ENCODE measurements at places on chromosomes 3 and 15.

GRCh38 chr3:64242435-64242834 lies 17.2 kb upstream of the PRICKLE2 start:
- no peak for DNase-seq

DNA sequence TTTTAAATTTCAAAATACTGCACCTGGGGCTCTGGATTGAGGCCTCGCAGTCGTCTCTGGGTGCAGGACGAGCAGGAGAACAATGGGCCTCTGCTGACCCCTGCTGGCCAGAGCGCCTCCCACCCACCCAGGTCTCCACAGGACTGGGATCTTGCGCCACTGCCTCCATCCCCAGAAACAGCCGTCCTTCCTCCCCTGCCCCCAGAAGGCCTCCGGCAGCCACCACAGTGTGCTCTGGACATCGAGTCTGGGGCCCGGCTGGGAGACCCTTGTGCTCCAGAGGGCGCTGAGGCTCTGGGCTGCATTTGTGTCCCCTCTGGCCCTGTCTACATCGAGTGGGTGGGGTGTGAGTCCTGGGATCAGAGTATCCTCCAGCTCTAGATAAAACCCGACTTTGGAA lies 6.7 kb upstream of the ACSBG1 start:
- peak; percentile 84 for DNase-seq

GRCh38 chr3:55774856-55775255 lies 287.8 kb upstream of the WNT5A start:
- DNase-seq = no peak

DNA sequence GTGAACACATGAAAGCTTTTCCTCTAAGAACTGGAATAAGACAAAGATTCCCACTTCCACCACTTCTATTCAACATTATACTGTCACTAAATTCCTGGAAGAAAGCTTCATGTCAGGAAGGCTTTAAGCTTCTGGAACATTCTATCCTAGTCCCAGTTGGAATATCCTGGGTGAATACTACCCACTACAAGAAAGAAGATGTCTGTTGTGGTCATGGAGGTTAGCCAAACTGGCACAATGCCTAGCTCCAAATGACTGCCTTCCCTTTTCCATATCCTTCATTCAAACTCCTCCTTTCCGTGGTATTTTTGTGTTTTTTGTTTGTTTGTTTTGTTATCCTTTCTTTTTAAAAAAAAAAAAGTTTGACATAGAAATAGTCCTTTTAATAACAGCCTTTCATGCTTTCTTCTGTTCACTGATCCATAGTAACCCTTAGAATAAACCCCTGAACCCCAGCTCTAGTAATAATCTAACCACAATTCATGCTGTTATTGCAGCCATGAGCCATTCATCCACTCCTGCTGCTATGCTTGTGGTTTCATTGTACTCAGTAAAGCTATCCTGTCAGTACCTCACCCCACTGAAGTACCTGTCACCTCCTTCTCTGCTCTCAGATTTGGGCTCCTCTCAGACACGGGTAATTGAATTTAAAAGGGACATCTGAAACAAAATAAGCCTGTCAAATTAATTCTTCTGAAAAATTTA lies 447.5 kb downstream of the IGSF11 start:
- no peak for DNase-seq

DNA sequence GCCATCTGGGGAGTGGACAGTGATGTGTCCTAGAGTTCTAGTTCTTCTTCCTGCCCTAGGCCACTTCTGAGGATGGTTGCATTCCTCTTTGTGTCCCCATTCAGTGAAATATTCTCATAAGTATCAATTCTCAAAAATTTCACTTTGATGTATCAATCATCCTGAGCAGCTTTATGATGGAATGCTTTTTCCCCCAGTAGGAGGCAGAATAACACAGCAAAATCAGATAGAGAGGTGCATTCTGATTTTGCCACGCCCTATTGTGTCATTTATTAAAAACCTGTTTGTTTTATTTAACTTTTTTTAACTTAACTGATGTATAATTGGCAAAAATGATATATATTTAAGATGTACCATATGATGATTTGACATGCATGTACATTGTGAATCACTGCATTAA lies 656.0 kb upstream of the GRM7 start:
- no peak for DNase-seq

DNA sequence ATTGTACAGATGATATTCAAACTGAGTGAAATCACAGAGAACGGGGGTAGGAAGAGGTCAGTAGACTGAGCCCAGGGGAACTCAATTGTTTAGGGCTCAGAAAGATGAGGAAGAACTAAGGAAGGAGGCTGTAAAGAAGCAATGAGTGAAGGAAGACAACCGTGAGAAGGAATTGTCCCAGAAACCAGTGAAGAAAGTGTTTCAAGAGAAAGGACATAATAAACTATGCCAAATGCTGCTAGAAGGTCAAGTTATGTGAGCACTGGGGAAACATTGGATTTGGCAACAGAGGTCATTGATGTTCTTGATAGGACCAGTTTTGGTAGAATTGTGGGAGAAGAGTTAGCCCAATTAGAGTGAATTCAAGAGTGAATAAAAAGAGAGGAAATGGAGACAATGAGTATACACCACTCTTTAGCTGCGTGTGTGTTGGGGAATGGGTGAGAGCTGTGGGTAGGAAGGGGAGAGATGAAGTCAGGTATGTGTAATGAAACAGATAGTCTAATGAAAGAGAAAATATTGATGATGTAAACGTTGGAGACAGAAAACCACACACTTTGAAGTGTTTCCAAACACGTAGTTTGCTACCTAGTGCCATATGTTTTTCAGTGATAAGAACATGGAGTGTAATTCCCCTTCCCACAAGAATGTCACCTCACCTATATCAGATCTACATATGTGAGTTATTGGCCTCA lies 42.5 kb upstream of the MME start:
- no peak for DNase-seq

DNA sequence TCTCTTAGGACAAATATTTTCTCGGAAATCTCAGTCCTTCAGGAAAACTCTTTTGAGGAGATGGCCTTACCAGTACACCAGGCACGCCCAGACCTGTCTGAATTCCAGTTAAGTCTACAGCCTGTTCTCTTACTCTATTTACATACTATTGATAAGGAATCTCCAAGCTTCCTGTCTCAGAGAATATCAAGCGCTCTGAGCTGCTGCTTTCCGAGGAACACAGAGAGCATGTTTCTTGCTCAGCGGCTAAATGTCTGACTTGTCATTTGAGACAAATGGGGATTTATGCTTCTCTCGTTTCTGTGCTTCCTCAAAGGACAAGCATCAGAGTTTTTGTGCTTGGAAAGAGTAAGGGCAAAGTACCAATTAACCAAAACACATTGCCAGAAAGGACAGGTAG lies 112.4 kb upstream of the CCDC54 start:
- no peak for DNase-seq

- DNase-seq = no peak
These were observed 29.7 kb downstream of the ZBBX start for GRCh38 chr3:167350245-167350862.

- DNase-seq = no peak
These were observed 28.9 kb downstream of the EAF1 start for GRCh38 chr3:15456321-15456720.

DNA sequence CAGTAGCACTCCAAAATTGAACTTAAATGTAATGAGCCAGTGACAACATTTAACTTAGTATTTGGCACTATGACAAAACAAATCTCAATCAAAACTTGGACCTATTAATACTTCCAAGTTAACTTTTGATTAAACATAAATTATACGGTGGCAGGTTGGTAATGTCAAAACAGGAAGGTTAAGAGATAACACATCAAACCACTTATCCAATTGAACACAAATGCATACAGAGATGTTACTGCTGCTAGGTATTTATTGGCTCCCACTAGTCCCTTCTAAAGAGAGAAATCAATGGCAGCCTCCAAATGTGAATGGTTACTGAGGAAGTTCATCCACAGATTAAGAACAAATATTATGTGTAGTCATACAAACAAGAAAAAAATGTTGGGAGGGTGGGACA lies 1.8 kb downstream of the GSK3B start:
- DNase-seq = no peak

DNA sequence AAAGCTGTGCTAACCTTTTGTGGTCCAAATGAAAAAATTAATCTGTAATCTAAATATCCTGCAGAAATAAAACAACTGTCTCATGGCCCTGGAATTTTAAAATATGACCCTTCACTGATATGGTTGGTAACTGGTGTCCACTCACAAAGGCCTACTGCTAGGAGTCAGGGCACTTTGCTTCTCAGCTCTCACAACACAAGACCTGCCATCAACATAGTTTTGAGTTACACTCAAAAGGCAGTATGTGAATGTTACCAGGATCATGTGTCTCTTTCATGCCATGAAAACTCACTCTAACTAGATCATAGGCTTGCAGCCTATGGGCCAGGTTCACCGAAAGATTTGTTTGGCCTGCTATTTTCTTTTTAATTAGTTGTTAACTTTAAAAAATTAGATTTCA lies 10.0 kb upstream of the MLF1 start:
- DNase-seq = no peak

DNA sequence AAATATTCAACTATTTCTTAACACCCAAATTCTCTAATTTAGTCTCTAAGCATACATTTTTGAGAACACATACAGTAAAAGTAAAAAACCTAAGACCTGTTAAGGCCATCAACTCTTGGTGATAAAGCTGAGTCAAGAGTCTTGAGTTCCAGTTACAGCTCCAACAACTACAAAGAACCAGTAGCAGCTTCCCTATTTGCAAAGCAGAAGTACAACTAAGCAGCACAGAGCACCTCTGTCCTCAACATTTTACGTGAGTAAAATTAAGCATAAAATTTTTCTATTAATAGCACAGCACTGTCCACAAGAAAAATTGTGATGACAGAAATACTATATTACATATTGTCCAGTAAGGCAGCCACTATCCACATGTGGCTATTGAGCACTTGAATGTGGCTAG lies 4.4 kb downstream of the PCOLCE2 start:
- no peak for DNase-seq

GRCh38 chr3:160649596-160649995 lies 27.4 kb upstream of the ARL14 start:
- DNase-seq = no peak

DNA sequence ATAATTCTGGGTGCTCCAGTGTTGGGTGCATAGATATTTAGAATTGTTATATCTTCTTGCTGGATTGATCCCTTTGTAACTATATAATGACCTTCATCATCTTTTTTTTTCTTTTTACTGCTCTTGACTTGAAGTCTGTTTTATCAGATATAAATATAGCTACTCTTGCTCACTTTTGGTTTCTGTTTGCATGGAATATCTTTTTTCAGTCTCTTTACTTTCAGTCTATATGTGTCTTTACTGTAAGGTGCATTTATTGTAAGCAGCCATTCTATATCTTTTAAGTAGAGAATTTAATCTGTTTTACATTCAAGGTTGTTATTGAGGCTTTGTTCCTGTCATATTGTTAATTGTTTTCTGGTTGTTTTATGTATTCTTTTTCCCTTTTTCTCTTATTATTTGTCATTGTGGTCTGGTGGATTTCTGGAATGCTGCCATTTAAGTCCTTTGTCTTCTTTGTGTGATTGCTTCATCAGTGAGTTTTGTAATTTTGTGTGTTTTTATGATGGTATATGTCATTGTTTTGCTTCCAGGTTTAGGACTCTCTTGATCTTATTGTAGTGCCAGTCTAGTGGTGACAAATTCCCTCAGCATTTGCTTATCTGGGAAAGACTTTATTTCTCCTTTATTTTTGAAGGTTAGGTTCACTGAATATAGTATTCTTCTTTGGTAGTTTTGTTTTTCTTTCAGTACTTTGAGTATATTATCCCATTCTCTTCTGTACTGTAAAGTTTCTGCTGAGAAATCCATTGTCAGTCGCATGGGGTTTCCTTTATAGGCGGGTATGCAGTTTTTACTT lies 8.3 kb upstream of the PRR23C start:
- no peak for DNase-seq

DNA sequence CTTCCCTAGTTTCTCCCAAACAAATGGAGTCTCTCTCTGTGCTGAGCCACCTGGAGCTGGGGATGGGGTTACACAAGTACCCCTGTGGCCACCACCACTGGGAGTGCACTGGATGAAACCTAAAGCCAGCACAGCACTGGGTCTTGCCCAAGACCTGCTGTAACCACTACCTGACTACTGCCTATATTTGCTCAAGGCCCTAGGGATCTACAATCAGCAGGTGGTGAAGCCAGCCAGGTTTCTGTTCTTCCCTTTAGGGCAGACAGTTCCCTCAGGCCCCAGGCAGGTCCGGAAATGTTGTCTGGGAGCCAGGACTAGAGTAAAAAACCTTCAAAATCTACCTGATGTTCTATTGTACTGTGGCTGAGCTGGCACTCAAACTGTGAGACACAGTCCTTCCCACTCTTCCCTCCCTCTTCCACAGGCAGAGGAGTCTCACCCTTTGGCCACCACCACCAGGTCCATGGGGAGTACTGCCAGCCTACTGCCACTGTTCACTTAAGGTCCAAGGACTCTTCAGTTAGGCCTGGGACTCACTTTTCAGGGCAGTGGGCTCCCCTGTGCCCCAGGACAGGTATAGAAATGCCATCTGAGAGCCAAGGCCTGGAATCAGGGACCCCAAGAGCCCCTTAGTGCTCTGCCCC lies 23.8 kb downstream of the C3orf20 start:
- no peak for DNase-seq

GRCh38 chr3:14957925-14958324 lies 10.5 kb downstream of the NR2C2 start:
- DNase-seq = no peak

GRCh38 chr3:168024537-168024941 lies 71.2 kb downstream of the GOLIM4 start:
- DNase-seq = no peak

DNA sequence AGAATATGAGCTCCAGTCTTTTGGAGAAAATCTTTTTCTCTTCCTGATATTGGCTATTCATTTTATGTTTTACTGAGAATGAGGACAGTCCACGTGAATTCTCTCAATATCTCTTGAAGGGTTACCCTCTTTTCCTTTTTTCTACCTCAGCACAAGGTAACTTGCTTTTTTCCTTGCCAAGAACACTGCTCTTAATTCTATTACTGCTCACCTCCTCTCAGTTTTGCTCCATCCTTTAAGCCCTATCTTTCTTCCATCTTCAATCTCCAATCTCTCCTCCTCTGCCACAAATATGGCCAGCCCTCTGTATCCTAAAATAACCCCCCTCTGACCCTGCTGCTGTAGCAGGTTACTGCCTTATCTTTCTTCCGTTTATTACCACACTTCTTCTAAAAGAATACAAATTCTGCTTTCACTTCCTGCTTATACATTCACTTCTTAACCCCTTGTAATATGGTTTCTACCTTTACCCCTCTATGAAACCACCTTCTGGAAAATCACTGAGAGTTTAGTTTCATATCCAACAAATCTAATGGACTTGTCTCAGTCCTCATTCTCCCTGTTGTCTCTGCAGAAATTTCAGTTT lies 89.0 kb downstream of the NFKBIZ start:
- DNase-seq = peak; percentile 13

GRCh38 chr3:10770547-10770946 lies 45.5 kb upstream of the SLC6A11 start:
- DNase-seq = no peak

GRCh38 chr3:98900265-98901118 lies 1.0 kb downstream of the DCBLD2 start:
- DNase-seq = no peak

All from GM12892 (cell line).